Articular chondrocyte of knee joint (primary cell): ENCODE measurements at places on chromosomes 2 and 18. TPM values are rescaled to one million over a fixed set of nuclear protein-coding genes. Genes with fewer than 3 reads are reported as not detected.

The DNAJC5G gene
- not detected in 2 replicates for total RNA-seq

The MYO3B gene
- total RNA-seq, result under 0.01 and 0.13 TPM in 2 replicates

The PPP1R1C gene
- total RNA-seq, result 2.2 and 3.8 TPM in 2 replicates

The BCL11A gene
- 0.78 and 1.2 TPM in 2 replicates for total RNA-seq

The REG3A gene
- not detected in 2 replicates for total RNA-seq

The GATA6 gene
- total RNA-seq, result 1.4 and 2.3 TPM in 2 replicates

The G6PC2 gene
- not detected in 2 replicates for total RNA-seq

The GAL3ST2 gene
- total RNA-seq, result 0.26 TPM in 1 of 2 replicates, not detected in the other

The PLGLB1 gene
- total RNA-seq, result 2.2 and 3.7 TPM in 2 replicates

The KDSR gene
- total RNA-seq, result 49.4 and 62.3 TPM in 2 replicates

The AGXT gene
- not detected in 2 replicates for total RNA-seq

The ASAP2 gene
- total RNA-seq, result 66.1 and 69.8 TPM in 2 replicates

The NFU1 gene
- 50.0 and 54.2 TPM in 2 replicates for total RNA-seq

The LIPG gene
- 0.32 and 0.39 TPM in 2 replicates for total RNA-seq

The GAREM1 gene
- 3.0 and 5.1 TPM in 2 replicates for total RNA-seq

The KATNAL2 gene
- total RNA-seq, result 5.9 and 10.2 TPM in 2 replicates

The FRZB gene
- total RNA-seq, result 1.4 and 2.4 TPM in 2 replicates

The FOXD4L1 gene
- total RNA-seq, result 0.11 and 0.26 TPM in 2 replicates
